ENCODE measurements at places on chromosomes 13 and 19. TPM values are rescaled to one million over a fixed set of nuclear protein-coding genes. Genes with fewer than 3 reads are reported as not detected.

The DHDH gene
- total RNA-seq: 1.1 TPM

The YIF1B gene
- total RNA-seq: 39.1 TPM

The FCER2 gene
- total RNA-seq: 1.5 TPM

The RFPL4A gene
- not detected for total RNA-seq

GRCh38 chr19:1690699-1691307 lies 38.4 kb upstream of the TCF3 start:
- peaks cover 67% of the 10 kb centered on the region for H3K27me3 ChIP-seq
- DNase-seq: peak; percentile 67
- H3K4me1 ChIP-seq: peaks cover 12% of the 10 kb centered on the region
- H3K27ac ChIP-seq: no peak overlapping the region
- H3K4me3 ChIP-seq: no peak overlapping the region

- H3K27ac ChIP-seq: no peak overlapping the region
- H3K4me3 ChIP-seq: no peak overlapping the region
Measured at GRCh38 chr13:108728370-108728769, 99.0 kb downstream of the MYO16 start.

DNA sequence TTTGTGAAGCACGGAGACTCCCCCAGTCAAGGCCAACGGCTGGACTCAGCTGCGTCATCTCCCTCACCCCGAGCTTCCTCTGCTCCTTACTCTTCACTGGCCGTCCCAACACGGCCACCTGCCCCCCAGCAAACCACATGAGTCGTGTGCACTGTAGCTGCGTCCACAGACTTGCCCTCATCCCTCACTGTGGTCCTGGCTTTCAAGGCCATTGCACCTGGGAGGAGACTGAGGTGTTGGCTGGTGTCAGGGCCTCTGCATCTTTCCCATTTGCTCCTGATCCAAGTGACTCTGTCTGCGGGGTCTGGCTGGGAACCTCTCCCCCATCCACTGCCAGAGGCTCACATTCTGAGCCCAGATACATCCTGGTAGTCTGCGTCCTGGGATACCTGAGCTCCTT lies 11.5 kb downstream of the PLPP2 start:
- H3K27ac ChIP-seq: no peak overlapping the region
- no peak for DNase-seq
- H3K4me1 ChIP-seq: no peaks in the 10 kb centered on the region
- H3K36me3 ChIP-seq: no peaks in the 10 kb centered on the region
- H3K4me3 ChIP-seq: no peak overlapping the region

DNA sequence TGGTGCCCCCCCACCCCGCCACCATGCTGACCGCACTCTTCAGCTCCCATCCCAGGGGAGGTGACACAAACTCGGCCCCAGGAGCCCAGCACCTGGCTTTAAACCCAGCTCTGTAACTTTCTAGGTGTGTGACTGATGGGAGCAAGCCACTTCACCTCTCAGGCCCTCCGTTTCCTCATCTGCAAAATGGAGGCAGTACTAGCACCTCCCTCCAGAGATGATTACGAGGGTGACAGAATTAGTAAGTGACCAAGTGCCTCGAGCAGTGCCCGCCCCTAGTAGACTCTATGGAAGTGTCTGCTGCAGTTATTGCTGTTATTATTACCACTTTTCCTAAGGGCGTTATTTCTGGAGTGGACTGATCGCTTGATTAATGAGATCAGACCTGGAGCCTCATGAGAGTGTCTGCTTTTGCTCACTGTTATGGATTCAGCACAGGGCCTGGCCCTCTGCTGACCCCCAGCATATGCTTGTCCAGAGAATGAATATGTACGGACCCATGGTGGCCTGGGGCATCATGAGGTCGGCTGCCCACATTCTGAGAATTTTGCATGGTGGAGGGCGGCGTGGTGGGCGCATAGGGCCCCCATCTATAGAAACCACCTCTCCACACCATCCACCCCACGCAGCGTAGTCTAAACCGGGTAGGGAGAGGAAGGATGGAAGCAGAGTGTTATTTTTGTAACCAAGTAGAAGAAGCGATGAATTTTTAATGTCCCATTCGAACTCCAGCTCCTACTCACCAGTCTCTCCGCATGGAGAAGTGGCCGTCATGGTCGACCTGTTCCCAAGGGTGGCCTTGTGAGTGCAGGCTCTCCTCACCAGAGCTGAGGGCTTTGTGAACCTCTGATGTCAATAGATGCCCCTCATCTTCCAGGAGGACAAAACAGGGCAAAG lies 48.2 kb downstream of the CAPN12 start:
- H3K27ac ChIP-seq: no peak overlapping the region
- peaks cover 7% of the 10 kb centered on the region for H3K4me1 ChIP-seq
- H3K4me3 ChIP-seq: no peak overlapping the region
- DNase-seq: no peak
- H3K36me3 ChIP-seq: no peaks in the 10 kb centered on the region
- H3K27me3 ChIP-seq: no peaks in the 10 kb centered on the region

- no peak for DNase-seq
- peaks cover 3% of the 10 kb centered on the region for H3K27me3 ChIP-seq
- H3K4me3 ChIP-seq: no peak overlapping the region
- no peaks in the 10 kb centered on the region for H3K4me1 ChIP-seq
- H3K36me3 ChIP-seq: no peaks in the 10 kb centered on the region
- H3K27ac ChIP-seq: no peak overlapping the region
Measured at GRCh38 chr13:98300956-98301641, 124.0 kb upstream of the RNF113B start.

DNA sequence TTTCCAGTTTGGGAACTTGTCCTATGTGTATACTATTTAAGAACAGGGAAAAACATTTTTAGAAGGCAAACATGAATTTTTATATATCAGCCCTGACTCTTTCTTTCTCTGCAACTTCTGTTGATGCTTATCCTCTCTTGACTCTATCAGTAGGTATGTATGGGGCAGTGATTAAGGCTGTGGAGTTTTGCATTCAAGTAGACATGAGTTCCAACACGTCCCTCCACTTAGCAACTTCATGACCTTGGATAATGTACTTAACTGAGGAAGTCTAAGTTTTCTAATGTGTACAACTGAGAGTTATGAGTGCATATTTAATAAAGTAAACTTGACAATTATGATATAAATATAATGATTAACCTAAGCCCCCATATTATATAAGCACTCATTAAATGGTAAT lies 414.6 kb downstream of the TDRD3 start:
- no peak for DNase-seq
- H3K4me3 ChIP-seq: no peak overlapping the region
- no peaks in the 10 kb centered on the region for H3K27me3 ChIP-seq
- no peak overlapping the region for H3K27ac ChIP-seq
- no peaks in the 10 kb centered on the region for H3K4me1 ChIP-seq
